ENCODE measurements at places on chromosomes 6 and 20.

DNA sequence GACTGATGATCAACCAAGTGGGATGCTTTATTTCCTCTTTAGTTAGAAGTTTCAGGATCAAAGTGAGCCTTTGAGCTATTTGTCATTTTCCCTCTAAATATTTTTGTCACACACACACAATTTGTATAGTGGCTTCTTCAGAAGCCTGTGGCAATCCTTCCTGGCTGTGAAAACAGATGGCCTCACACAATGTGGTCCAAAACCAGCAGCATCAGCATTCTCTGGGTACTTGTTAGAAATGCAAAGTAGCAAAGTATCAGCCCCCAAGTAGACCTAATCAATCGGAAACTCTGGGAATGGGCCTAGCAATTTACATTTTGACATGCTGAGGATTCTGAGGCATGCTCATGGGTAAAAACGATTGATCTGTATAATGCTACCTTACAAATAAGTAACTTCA, 115.9 kb downstream of the PAX1 start:
- no peak for DNase-seq

GRCh38 chr6:37916675-37917074, 97.1 kb downstream of the ZFAND3 start:
- no peak for DNase-seq

DNA sequence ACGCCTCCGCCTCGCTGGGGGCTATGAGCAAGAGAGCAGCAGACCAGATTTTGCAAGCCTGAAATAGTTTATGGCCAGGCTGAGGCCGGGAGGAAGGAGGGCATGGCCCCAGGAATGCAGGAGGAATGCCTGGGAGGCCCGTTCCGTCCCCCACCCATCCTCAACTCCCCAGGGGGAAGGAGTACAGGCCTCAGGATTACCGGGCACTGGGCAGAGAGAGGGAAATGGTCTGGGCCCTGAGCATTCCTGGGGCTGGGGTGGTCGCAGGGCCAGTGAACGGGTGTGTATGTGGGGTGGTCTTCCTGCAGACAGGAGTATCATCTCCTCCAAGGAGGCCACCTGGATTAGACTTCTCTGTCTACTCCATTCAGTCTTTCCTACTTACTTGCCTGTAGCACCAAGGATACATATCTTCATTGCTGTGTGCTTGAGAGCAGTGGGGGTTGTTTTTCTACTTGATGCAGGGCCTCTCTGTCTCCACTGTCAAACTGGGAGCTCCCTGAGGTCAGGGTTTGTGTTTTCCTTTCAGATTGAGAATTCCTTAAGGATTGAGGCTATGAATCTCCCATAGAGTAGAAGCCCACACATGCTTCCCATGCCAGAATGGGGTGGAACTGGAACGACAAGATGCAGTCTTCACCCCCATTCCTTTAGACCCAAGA, 81.3 kb downstream of the VEGFA start:
- DNase-seq = no peak

- DNase-seq = no peak
These were observed 35.2 kb downstream of the NTSR1 start for GRCh38 chr20:62743777-62744317.

Measured in GF-D8 (cell line).